ENCODE measurements at places on chromosomes 12 and 14.

GRCh38 chr12:127237151-127237550, 1029.8 kb upstream of the TMEM132C start:
- no peak for DNase-seq

DNA sequence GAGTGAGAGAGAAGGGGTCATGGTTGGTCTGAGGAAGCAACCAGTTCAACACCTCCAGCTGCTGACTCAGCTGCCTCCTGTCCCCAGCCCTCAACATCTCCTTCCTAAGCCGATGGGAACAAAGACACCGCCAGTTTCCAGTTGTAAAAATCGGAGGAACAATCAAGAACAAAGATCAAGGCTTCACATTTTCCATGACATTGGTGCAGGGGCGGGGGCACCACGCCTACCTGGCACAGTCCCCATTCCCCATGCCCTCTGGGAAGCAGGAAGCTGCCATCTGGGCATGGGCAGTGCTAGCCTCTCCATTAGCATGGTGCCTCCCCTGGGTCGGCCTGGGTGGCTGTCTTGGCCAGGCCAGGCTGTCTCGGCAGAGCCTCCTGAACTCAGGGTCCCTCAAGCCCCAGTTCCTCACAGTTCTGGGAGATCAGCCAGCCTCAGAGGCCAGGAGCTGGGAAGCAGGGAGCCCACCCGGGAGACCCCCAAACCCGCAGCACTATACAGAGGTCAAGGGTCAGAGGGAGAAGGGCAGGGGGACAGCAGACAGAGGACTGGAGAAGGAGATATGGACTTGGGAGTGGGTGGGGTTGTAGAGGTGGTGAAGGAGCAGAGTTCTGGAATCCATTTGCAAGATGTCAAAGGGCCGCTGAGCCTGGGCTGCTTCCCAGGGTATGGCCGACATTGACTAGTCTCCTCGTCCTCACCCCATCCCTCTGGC, 19.6 kb upstream of the TMEM106C start:
- DNase-seq = no peak

DNA sequence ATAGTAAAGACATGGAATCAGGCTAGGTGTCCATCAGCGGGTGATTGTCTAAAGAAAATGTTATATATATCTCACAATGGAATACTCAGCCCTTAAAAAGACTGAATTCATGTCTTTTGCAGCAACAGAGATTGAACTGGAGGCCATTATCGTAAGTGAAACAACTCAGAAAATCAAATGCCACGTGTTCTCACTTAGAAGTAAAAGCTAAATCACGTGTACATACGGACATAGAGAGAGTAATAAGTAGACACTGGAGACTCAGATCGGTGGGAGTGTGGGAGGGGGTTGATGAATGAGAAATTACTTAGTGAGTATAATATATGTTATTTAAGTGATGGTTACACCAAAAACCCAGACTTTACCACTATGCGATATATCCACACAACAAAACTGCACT, 266.3 kb upstream of the PPFIA2 start:
- no peak for DNase-seq

GRCh38 chr14:100692256-100692655, 34.4 kb upstream of the DLK1 start:
- no peak for DNase-seq

DNA sequence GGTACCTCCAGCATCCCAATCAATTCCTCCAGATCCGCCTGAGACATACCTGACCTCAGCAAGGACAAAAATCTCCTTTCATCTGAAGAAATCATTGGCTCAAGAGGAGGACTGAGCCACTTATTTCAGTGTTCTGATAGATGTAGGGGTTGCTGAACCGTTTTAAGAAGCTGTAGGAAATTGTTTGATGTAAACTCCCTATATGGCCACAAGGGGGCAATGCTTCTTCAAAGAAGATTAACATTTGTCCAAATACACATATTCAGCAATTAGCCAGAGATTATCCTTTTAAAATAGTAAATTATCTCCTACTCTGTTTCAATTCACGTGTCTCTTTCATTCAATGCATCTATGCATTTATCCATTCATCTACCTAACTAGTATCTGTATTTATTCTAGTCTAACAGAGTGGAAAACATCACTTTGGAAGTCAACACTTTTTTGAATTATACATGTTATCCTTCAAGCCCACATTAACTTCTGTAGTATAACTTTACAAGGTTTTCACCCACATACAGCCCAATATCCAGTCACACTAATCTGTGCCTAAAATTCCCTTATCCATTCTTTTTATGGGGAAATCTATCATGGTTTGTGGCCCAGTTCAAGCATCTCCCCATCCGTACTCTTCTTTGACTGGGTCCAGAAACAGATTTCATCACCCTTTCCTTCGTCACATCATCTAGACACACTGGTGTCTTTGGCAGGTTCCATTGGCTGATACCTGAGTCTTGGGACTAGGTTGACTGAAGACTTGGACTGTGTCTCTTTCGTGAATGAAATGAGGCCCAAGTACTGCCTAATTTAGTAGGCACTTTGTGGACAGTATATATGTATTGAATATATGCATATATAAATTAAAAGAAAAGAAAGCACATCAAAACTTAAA, 411.0 kb upstream of the OR4E1 start:
- no peak for DNase-seq

DNA sequence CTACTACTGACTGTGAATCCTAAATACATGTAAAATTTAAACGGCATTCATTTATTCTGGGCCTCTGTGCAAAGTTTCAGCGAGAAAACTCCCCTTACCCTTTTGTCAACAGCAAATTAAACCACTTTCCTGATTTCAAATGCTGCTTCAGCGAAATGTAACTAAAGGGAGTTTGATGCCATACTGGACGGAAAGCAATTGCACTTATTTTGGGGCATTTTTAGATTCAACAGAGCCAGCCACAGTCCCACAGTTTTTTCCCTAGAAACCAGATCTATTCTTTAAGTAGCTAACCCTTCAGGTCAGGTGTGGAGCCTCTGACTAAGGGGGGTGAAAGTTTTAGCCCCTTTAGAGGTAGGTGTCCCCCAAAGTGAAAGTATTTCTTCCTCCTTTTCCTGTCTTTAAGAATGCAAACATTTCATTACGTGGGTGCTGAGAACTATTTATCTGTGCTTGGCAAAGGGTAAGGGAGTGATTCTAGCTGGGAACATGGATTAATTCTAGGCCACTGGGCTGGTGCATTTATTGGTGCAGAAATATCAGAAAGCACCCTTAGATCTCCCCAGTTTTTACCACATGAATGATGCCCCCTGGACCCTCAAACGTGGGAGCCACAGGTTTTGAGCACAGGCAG, 72.7 kb downstream of the SPTB start:
- no peak for DNase-seq

DNA sequence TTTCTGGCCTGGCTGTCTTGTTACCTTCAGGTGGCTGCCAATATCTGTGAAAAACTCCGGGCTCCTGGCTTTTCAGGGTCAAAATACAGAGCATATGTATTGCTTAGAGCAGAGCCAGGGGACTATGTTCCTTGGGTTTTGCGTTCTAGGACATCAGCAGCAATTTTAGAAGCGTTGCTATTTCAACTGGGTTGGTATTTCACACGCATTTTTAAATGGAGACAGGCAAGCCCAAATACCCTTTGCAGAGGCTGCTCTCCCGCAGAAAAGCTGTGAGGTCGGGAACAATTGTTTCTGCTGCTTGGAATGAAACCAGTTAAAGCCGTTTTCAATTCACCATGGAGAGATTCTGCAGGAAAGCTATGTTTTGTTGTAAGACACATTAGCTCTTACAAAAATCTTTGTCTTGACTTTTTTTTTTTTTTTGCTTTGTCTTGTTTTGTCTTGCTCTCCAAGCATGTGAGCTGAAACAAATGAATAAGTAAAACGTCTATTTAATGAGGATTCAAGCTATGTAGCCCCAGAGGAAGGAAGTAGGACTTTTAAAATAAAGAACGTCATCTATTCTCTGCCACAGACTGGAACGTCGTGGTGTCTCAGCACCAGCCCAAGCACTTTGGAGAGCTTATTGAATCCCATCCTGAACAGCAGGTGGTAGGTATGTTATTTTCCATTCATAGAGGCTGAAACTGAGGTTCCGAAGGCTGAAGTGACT, 181.0 kb upstream of the TBX3 start:
- no peak for DNase-seq

DNA sequence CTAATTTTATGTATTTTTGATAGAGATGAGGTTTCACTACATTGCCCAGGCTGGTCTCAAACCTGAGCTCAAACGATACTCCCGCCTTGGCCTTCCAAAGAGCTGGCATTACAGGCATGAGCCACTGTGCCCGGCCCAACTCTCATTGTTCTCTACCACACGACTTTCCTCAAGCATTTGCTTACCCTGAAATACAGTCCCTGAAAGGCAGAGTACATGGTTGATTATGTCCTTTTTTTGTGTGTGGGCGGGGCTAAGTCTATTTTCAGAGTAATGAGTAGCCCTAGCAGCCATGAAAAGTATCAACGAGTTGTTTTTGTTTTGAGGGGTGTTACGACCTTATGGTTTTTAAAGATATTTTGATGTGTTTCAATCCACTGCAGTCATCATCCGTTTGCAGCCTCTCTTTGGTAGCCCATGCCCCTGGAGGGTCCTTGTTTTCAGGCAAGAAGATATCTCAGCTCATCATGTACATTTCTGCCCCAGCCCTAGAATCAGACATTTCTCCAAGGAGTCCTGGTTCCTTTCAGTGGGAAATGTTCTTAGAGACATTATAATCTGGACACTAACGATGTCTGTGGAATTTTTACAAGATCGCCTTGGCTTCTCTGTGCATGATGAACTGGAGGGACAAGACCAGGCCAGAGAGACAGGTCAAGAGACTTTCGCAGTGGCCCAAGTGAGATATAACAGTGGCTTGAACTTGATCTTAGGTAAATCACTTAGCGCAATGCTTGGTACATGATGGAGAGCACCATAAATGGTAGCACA, 8.7 kb downstream of the ACACB start:
- no peak for DNase-seq

DNA sequence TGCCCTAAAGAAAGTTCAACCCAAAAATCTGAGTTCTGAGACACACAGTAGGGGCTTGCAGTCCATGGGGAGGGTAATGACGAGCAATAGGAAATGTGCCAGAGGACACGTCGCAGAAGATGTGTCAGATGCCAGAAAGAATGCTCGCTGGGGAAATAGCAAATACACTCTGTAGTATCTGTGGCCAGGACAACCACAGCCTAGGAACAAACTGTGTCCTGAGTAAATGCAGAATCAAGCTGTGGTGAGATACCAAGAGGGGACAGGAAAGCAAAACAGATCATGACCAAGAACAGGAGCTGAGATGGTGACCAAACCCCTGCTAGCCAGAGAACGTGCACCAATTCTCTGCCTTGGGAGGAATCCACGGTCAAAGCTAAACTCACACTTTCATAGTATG, 9.1 kb downstream of the CRACR2A start:
- no peak for DNase-seq

GRCh38 chr14:22105624-22106006, 432.0 kb upstream of the OR4E1 start:
- no peak for DNase-seq

- no peak for DNase-seq
These were observed 25.2 kb downstream of the KIF26A start for GRCh38 chr14:104163541-104163940.

DNA sequence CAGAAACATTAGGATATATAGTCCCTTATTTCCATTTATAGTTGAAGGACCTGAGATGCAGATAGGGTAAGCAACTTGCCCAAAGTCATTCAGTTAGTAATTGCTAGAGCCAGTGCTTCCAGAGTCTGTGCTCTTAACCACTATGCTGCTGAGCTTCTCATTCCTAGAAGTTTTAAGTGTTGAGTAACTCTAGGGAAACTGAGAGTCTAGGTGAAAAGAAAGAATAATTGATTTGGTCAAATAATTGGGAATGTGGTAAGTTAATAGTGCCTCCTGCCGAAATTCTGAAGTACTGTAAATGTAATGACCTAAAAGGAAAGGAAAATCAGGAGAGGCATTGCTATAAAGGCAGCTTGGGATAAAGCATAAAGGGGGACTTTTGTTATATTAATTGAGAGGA, 14.1 kb downstream of the PYROXD1 start:
- no peak for DNase-seq

GRCh38 chr14:61103541-61104339, 122.7 kb downstream of the SLC38A6 start:
- DNase-seq = no peak
